ENCODE measurements at places on chromosomes 16 and 17.

DNA sequence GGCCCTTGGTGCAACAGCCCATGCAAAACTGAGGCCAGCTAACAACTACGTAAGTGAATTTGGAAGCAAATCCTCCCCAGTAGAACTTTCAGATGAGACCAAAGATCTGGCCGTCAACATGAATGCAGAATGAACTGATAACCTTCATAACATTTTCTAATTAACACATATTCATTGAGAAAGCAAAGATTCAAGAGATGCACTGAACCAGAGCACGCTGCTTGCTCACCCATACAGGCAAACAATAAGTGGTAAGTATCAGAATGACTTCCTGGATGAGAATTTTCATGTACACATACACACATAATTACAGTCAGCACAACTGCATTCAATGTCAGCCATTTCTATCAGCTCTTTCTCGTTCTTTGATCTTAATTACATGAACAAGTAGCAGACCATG is 30.6 kb downstream of the XYLT1 start:
- no peak for DNase-seq

GRCh38 chr17:58272367-58273280 is 8.1 kb downstream of the MPO start:
- no peak for DNase-seq

DNA sequence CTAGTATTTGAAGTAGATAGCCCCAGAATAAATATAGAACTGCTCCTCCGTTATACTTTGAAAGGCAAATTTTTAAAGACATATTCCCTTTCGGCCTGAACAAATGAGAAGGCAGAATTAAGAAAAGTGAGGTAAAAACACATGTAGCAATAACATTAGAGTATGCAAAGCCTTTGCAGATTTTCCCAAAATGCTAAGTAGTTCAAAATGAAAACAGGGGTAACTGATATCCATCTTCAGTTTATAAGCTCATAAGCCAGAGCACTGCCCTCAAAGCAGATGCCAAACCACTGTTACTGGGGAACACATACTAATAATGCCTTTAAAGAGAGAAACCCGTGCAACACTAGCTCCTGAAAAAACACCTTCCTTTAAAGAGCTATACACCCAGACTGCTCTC is 51.3 kb upstream of the CLEC18B start:
- no peak for DNase-seq

DNA sequence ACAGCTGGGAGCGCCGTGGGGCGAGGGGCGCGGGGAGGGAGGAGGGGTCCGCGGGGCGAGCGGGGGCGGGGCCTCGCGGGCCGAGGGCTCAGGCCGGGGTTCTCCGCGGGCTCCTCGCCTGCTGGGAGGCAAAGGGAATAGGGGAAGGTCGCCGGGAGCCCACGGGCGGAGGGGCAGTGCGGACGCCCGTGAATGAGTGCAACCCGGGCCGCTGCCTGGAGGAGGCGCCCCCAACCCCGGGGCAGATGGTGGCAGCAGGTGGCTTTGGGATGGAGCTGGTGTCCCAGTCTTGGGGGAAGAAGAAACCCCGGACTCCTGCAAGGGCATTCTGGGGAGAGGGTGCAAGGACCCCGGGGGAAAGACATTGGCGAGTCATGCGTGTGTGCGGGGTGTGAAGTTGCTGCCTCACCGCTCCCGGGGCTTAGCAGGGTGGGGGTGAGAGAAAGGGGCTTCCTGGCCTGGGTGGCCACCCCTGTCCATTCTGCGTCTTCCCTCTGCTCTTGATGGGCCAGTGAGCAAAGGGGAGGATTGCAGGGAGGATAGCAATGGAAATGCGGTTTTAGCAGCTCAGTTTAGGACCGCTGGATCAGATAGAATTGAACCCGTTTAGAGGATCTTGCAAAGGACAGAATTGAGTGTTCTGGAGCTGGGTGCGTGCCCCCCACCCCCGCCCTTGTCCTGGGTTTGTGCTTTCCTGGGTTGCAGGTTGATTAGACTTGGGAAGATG is 526 bp downstream of the KIAA0513 start:
- no peak for DNase-seq

All from NCI-H2029 (cell line).